Cardiac fibroblast (primary cell): ENCODE measurements at places on chromosomes 3 and 15.

- DNase-seq = no peak
Observed at GRCh38 chr3:101311676-101312075, 8.7 kb downstream of the IMPG2 start.

- DNase-seq = no peak
Observed at GRCh38 chr3:47540281-47540680, 26.8 kb upstream of the ELP6 start.

GRCh38 chr15:47971637-47972036 is 149.2 kb upstream of the SLC24A5 start:
- DNase-seq = no peak

- DNase-seq = no peak
Observed at GRCh38 chr3:117665296-117665695, 955.7 kb downstream of the TUSC7 start.

DNA sequence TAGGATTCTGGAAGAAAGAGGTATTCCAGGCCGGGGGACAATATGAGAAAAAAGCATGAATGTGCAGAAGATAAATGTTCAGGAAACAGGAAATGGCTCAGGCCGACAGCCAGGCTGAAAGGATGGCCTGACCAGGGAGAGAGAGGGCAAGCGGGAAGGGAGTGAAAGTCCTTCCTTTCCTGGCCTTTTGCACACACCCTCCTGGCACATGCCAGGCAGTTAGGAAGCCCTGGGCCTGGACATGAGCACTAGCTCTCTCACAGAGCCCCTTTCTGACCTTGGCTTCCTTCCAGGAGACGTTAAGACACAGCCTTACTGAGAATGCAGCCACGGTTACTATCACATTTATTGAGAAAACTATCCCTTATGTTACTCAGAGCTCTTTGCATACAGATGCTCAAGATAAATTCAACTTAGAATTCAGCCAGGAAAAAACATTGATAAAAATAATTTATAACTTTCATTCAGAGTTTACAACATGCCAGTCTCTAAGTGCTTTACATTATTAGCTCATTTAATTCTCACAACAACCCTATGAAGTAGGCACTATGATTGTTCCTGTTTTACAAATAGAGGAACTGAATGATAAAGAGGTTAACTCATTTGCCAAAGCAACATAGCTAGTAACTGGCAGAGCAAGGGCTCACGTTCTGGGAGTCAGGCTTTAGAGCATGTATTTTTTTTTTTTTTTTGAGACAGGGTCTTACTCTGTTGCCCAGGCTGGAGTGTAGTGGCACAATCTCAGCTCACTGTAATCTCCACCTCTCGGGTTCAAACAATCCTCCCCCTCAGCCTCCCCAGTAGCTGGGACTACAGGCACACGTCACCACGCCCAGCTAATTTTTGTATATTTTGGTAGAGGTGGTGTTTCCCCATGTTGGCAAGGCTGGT is 39.4 kb upstream of the SMAD3 start:
- DNase-seq = peak; percentile 75
